ENCODE measurements at places on chromosomes 13 and 19.

DNA sequence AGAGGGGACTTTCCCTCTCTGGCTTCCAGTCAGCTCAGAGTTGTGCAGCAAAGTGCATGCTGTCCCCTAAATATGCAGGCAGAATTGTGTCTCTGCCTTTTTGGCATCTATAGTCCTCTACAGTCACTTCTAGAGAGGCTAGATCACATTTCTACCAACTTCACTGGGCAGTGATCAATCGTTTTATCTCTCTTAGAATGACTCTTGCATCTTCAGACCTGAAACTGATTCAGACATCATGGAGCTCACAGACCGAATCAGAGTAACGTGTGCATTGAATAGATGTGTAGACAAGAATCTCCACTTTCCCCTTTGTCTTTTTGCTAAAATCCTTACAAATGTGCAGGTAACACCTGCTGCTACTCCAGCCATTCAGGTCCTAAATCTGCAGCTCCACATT, 6.2 kb downstream of the ZNF253 start:
- DNase-seq = no peak

DNA sequence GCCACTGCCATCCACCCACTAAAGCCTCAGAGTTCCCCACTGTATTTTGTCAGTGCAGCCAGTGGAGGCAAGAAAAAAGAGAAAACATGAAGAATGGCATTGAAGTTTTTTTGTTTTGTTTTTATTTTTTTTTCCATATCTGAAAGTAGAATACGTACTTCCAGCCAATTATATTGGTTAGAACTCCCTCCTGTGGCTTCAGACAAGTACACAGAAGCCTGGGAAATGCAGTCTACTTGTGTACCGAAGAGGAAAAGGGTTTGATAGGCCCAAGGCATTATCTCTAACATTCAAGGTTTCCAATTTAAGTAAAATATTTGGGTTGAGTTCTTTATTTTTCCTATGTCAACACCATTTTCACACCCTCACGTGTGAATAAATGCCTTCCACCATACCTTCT, 696.2 kb upstream of the GPC6 start:
- DNase-seq = no peak

GRCh38 chr13:23865906-23866305, 23.3 kb downstream of the MIPEP start:
- no peak for DNase-seq

GRCh38 chr13:96992633-96993032, 1.6 kb downstream of the OXGR1 start:
- DNase-seq = no peak

- peak; percentile 31 for DNase-seq
Observed at GRCh38 chr19:3618144-3618810, 8.3 kb downstream of the CACTIN start.

DNA sequence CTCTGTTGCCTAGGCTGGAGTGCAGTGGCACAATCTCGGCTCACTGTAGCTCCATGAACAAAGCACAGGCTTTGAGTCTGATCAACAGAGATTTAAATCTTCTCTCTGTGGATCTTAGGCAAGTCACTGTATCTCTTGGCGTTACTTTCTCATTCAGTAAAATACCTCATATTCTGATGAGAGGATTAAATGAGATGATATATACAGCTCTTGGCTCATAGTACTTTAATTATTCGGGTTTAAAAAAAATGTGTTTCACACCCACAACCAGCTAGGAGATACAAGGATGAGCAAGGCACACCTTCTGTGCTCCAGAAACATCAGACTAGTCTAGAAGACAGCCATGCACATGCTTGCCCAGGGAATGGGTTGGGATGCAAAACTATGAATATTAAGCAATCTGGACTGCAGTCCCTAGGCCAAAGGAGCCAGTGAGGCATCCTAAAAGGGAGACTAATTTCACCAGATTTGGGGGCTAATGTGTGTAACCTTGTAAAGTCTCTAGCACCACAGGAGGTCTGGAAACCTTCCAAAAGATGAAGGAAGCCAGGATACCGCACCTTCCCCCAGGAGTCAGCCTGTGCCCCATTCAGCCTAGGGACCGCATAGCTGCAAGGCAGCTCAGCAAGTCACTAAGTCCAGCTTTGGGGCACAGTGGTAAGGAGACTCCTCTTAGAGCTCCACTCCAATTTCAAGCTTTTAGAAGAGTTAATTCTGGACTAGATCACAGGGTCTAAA, 2.5 kb downstream of the VPS36 start:
- no peak for DNase-seq

DNA sequence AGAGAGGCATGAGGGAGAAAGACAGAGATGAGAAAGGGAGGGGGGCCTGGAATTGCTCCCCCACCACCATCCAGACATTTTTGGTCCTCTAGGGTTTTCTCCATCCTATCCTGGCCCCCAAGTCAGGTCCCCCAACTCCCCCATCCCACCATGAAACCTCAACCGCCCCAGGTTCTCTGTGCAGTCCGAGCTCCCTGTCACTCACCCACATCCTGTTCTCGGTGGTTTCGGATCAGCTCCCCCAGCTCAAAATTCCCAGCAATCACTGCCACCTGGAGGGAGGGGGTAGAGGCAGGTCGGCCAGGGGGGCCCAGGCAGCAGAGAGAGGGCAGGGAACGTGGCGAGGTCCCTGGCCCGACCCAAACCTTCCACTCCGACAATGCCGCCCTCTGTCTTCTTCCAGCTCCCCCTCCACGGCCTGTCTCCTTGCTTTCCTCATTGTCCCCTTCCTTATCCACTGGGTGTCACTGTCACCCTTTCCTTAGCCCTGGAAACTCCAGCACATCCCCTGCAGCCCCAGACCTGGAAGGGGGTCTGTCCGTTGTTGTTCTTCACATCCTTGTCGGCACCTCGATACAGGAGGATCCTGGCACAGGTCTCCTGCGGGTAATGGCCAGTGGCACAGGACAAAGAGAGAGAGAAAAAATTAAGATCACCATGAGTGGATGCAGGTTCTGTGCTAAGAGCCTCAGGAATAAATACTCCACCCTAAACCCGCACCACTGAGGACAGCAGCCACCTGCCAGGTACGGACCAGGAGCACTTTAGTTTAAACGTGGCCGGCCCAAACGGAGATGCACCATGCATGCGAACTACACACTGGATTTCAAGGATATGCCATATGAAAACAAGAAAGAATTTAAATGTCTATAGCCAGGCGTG, 15.4 kb downstream of the SHANK1 start:
- no peak for DNase-seq

DNA sequence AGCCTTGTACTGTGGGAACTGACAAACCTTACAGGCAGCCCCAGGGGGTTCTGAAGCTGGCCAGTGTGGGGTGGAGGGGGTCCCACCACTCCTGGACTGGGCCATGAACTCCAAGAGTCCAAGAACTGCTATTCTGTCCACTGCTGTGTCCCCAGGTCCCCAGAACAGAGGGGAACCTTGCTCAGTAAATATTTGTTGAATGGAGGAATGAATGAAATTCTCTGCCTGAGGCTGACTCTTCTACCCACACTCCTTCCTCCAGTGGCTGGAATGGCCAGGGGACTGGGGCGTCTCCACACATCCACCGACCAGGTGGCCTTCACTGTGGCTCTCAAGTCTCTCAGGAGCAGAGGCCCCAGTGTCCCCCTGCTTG, 11.6 kb downstream of the WIZ start:
- no peak for DNase-seq

GRCh38 chr13:99469041-99469440, 32.2 kb upstream of the TM9SF2 start:
- DNase-seq = no peak

DNA sequence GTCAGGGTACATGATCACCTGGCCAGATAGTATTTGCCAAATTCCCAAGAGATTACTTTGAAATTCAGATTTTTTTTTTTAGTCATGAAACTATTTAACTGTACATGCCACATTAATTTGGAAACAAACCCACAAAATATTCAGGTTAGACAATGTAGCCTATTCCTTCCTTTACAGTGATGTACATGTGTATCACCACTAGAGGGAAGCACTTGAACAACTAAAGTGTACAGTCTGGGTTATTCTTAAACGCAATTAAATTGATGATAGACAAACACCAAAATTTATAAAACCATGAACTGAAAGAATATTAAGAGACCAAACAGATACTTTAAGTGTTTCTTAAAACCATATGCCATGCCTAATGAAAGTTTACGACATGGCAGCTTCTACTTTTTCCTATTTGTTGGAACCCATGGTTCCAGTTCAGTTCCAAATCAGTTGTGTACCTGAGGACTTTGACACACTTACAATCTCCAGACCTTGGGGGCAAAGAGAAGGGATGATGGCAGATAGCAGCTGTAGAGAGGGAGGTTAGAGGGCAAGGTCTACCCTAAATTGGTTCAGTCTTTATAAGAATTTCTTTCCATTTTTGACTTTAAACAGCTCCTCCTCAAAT, 52.8 kb downstream of the TNFSF13B start:
- no peak for DNase-seq

DNA sequence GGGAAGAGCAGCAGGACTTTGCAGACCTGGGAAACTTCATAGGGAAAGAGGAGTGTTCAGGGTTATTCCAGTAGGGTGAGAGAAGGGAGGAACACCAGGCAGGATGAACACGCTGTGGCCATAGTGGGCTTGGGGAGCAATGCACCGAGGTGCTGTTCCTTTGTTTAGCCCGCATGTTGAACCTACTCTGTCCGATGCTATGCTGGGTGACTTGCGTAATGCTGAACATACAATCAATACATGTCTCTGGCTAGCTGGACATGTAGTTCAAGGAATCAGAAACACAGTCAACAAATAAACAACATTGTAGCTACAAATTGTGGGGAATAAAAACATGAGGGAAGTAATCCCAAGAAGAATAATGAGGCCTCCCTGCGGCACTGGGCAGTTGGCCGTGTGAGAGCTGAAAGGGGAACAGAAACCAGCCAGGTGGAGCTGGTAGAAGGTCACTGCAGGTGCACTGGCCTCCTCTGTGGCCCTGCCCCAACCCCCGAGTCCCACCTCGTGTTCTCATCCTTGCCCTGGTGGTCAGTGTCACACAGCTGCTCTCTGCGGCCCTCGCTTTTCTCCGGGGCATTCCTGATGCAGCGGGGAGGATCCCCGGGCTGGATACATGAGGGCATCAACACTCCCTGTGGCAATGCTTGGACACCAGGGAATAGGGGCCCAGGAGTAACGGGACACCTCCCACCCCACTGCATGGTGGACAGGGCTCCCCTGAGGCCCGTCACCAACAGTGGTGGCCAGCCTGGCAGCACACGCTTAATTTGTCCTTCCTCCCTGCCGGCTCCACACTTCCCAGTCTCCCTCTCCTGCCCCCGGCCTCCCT, 36.9 kb upstream of the TUBGCP3 start:
- no peak for DNase-seq

- DNase-seq = no peak
Observed at GRCh38 chr19:54653181-54653809, 9.5 kb upstream of the LILRB4 start.

GRCh38 chr19:56263319-56263718, 9.2 kb upstream of the EDDM13 start:
- no peak for DNase-seq

DNA sequence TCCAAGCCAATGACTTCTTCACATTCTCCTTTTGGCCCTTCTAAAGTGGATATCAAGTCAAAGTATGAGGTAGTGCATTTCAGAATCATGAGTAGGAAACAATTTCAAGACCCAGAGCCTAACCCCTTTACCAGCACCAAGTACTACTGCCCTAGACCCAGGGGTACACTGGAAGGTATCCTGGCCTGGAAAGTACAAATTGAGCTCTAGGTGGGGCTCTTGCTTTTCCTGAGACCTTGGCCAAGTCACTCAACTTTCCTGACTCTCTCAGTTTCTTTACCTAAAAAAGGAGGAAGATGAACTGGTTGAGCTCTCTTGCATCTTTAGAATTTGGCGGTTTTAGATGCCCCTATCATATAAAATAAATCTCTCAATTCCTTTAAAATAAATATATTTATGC, 204.7 kb downstream of the FGF14 start:
- DNase-seq = no peak

DNA sequence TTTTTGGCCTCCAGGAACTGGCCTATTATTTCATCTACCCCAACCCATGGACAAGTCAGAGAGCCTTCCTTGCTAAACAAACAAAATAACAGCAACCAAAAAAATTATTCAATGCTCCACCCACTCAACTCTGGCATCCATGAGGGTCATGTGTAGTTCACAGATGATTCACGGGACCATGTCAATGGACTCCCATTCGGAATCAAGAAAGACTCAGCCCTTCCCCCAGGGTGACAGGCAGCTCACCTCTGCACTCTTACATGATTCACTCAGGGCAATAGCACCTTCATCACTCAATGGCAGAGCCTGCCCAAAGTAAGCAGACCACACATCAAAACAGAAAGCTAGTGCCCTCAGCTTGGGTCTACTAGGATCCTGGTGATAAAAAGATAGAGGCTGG, 14.3 kb upstream of the SCEL start:
- no peak for DNase-seq

DNA sequence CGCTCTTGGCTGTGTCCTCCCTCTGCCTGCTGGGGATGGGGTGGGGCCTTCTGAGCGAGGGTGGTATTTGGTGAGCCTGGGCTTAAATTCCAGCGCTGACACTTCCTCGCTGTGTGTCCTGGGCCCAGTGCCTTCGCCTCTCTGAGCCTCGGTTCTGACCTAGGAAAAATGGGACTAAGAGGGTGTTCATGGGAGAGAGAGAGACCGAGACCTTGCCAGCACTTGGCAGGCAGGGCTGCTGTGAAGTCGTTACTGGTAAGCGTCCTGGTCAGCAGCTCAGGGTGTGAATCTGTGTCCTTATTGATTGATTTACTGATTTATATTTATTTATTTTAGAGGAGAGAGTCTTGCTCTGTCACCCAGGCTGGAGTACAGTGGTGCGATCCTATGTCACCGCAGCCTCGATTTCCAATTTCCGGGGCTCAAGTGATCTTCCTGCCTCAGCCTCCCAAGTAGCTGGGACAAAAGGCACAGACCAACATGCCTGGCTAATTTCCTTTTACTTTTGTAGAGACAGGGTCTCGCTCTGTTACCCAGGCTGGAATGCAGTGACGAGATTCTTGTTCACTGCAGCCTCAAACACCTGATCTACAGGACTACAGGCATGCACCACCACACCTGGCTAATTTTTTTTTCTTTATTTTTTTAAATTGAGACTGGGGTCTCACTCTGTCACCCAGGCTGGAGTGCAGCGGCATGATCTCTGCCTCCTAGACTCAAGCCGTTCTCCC, 2.4 kb downstream of the PKN1 start:
- DNase-seq = no peak

DNA sequence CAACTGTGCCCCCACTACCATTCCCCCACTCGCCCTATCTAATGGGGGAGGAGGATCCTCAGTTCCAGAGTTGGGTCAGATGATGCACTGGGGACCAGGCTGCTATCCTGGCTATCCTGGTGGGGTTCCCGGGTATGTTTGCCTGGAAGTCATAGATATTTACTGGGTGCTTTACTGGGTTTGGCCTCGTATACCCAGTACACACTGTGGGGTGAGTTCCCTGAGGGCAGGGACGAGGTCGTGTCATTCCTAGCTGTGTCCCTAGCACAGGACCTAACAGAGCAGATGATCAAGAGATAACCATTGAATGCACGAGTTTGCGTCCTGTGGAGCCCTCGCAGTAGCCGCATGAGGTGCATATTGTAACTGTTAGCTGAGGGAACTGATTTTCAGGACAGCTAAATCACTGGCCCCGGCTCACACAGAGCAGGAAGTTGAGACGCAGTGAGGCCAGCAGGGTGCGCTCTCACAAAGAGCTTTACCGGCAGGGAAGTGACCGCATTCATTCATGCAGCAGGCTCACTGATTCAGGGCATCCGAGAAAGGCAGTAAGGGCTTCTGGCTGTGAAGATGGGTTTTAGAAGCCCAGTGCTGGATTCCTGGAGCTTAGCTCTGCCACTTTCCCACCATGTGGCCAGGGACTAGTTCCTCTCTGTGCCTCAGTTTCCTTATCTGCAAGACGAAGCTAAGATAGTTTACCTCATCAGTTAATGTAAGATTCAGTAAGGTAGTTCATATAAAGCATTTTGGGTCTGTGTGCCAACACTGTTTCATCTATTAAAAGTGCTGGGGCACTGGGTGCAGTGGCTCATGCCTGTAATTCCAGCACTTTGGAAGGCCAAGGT, 6.0 kb downstream of the RUVBL2 start:
- DNase-seq = peak; percentile 55
